Central memory CD8-positive, alpha-beta T cell (primary cell): ENCODE measurements at places on chromosomes 2 and 18.
A peak's percentile ranks its signal among the peaks of the same experiment; 100 is the strongest.

GRCh38 chr18:48711651-48712486 lies 173.0 kb downstream of the CTIF start:
- DNase-seq, result no peak

- peak; percentile 26 for DNase-seq
Observed at GRCh38 chr2:85754313-85755095, 713 bp downstream of the ATOH8 start.

GRCh38 chr2:196066291-196067087 lies 2.1 kb downstream of the DNAH7 start:
- no peak for DNase-seq

- DNase-seq, result no peak
Observed at GRCh38 chr2:138020432-138020831, 56.2 kb downstream of the HNMT start.

DNA sequence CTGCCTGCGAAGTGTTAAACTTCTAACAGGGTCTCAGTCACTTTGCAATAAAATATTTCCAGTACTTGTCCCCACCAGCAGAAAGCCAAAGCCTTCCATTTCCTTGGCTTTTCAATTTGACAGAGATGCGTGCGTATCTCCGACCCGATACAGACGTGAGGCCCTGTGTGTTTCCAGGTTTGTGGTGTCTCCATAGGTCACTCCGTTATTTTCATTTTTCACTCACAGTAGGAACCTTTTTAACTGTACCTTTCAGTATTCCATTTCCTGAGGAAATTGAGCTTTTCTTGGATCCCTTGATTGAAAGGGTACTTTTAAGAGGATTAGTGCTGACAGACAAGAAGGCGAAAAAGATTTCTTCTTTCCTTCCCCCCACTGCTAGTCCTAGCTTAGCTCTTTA lies 116.3 kb upstream of the TTN start:
- no peak for DNase-seq

DNA sequence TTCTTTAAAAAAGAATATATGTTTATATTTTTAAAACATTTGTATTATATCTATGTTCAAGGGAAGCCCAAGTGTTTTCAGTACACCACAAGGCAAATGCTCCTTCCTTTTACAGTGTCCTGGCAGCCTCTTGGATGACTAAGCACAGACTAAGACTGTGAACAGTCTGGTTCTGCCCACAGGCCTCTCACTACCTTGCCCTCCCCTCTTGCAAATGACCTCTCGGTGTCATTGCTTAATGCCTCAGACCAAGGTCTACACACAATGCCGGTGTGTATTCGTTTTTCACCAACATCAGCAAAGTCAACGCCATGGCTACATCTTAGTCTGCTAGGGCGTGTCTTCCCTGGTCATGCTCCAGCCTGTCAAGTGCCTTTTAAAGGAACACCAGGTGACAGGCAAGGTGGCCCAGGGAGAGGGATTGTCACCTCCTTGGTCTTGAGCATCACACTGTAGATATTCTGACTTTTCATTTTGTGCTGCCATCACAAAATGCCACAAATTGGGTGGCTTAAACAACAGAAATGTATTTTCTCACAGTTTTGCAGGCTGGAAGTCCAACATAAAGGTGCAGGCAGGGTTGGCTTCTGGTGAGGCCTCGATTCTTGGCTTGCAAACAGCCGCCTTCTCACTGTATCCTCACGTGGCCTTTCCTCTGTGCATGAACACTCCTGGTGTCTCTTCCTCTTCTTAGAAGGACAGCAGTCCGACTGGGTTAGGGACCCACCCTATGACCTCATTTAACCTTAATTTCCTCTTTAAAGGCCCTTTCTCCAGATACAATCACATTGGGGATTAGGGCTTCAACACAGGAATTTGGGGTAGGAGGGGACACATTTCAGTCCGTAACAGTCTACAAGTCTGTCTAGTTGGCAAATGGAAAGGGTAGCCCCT lies 266.5 kb downstream of the KLHL29 start:
- DNase-seq, result no peak

DNA sequence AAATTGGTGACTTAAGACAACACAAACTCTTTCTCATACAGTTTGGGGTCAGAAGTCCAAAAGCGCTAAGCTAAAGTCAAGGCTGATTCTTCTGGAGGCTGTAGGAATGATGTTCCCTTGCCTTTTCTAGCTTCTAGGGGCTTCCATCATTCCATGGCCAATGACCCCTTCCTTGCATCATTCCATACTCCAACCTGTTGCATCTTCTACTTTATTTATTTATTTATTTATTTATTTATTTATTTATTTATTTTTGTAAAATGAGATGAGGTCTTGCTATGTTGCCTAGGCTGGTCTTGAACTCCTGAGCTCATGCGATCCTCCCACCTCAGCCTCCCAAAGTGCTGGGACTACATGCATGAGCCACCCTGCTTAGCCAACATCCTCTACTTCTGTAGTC lies 44.7 kb upstream of the C1D start:
- DNase-seq, result no peak

- DNase-seq, result no peak
Observed at GRCh38 chr2:62347563-62348270, 151.8 kb downstream of the B3GNT2 start.

DNA sequence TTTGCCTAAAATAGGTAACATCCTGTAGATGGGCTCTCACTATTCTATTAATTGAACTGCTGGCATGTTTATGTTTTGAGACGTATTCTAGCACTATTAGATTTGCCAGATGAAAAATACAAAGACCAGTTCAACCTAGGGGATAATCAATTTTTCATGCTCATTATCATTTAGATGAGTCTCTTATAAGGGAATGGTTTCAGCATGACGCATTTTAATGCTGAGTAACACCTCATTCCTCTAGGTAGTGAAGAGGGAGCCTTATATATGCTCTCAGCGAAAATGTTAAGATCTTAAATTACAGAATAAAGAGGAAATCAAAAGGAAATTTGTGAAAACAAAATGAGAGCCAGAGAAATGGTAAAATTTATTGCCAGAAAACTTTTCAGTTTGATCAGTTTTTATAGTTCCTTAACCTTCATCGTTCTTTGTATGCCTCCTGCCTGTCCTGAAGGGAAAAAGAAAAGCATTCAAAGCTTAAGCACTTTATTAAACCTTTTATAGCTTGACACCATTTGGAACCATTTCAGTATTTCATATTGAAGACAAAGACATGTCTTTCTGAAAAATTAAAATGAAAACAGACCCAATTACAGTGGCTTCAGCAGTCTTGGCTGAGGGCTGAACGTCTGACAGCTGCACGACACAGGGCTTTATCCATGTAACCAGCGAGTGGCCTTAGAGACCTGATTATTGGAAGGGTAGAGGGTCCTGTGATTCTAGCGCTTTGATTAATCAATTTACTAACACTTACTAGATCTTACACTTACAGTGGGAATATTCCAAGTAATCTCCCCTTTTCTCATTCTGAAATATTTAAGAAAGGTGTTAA lies 112.8 kb downstream of the ADCYAP1 start:
- no peak for DNase-seq
